Hematopoietic multipotent progenitor cell (in vitro differentiated cells): ENCODE measurements at places on chromosomes 7 and 10.
A peak's percentile ranks its signal among the peaks of the same experiment; 100 is the strongest.

- no peak for DNase-seq
Measured at GRCh38 chr10:75076348-75076747, 35.1 kb upstream of the SAMD8 start.

DNA sequence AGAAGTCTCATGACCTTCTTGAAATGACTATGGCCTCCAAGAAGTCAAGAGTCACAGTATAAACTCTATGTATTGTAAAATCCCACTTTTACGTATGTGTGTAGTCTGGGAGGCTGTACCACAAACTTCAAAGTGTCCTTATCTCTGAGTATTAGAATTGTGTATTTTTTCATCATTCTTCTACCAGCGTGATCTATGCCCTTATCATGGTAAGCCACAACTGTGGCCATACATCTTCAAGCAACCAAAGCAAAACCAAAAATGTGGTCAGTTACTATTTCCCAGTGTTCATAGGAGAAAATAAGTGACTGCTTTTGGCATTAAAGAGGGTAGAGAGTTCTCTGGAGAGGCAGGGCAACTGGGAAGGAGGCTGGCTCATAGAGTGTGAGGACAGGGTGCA, 42.8 kb downstream of the SPOCK2 start:
- no peak for DNase-seq

DNA sequence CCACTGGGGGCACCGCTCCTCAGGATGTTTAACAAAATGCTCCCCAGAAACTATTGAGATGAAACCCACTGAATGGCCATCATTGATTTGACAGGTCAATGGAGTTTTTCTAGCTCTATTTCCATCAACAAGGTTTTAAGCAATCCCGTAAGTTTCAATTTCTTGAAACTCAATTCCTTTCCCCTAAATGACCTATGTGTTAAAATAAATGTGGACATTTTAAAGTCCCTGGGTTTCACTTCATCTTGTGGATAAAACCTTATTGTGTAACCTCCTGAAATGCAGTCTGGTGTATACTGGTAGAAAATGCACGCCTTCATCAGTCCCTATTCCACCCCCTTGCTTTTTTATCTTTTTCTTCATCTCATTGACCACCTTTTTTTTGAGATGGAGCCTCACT, 8.9 kb upstream of the C7orf33 start:
- DNase-seq: no peak

- DNase-seq: peak; percentile 58
Measured at GRCh38 chr7:76155938-76156337, 45.8 kb upstream of the SRRM3 start.

GRCh38 chr10:30742471-30742870, 112.9 kb upstream of the LYZL2 start:
- no peak for DNase-seq

DNA sequence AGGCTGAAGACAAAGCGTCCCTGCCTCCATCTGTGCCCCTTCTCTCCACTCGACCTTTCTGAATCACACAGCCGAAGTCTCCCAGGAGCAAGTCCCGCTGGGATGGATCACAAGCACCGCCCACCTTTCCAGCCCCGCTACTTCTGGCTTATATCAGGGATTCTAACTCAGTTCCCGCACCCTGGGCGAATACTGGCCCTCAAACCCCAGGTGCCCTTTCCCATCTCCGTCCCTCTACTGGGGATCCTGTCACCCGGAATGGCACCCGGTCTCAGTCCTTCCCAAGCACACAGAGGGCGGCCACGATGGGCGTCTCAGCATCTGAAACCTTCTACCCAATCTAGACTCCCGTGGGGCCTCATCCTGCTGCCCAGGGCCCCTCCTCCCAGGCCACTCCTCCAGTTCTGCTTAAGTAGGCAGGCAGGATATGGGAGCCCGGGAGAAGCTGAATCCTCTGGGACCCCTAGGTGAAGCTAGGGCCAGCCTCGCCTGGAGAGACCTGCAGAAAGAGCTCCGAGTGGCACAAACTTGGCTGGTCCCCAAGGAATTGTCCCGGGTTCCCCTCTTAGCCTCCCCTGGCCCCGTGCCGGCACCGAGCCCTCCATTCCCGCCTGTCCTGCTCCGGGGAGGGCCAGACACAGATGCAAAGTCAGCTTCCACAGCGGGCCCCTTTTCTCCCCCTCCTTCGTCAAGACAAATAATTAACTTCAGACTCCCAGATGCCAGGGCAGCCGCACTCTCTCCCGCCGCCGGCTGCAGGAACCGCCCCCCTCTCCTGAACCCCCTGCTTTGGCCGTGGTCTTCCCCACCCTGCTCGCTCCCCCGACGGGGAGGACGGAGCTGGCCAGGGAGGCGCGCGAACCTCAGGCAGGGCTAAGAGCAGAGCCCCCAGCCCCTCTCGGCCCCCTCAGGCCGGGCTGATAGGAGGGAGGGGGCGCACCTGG, 612 bp downstream of the KCP start:
- DNase-seq: no peak

- peak; percentile 62 for DNase-seq
Measured at GRCh38 chr10:79331709-79332108, 15.6 kb upstream of the PPIF start.

DNA sequence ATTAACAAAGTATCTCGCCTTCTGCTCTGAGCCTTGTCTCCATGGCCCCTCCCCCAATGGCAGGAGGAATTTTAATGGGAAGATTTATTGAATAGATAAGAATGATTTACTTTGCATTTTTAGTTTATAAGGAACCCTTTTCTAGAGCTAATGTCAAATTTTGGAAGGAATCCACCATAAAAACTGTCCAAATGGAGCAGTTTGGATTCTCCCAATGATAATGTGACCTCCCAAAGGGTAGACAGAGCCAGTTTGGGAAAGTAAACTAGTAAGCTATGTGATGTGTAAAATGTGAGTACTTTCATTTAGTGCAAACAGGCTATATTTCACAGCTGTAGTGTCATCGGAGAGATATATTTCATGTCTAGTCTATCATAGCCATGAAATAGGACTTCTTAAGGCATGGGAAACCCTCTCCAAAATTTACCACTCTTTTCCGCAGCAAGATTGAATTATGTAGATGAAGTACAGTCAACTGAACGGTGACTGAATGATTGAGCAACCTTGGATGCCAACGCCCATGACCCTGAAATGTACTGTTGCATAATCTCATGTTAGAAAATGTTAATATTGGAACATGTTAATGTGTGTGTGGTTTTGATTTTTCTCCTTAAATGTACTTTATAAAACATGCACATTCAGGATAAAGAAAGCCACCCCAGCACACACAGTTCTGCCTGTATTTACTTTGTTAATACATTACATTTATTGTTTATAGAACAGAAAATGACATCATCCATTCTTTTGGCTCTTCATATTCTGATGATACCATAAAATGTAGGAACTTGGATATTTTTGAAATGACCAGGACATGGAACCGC, 140.6 kb downstream of the NRP1 start:
- no peak for DNase-seq

GRCh38 chr7:87344446-87344845, 1.0 kb upstream of the CROT start:
- DNase-seq: no peak

DNA sequence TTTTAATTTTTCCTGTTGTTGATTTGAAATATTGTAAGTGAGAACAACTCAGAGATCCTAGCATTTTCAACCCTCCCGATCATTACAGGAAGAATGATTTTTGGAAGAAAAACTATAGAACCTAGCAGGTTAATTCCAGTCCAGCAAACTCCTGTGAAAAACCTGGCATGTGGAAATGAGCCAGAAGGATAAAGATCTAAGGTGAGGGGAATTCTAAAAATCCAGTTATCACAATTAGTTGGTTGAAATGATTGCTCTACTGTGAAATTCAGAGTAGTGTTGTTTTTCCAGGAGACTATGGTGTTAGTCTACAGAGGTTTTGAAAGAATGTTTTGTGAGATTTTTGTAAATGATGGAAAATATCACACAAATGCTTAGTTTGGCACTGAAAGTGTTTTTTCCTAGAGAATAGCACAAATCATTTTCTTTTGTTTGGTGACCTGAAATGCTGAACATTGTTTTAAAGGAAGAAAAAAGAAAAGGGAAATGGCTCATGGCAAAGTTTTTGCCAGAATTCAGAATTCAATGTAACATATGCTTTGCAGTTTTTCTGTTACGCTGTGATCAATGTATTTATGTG, 152.4 kb upstream of the SLC26A5 start:
- DNase-seq: no peak

- no peak for DNase-seq
Measured at GRCh38 chr10:44020322-44021111, 364.4 kb downstream of the CXCL12 start.

DNA sequence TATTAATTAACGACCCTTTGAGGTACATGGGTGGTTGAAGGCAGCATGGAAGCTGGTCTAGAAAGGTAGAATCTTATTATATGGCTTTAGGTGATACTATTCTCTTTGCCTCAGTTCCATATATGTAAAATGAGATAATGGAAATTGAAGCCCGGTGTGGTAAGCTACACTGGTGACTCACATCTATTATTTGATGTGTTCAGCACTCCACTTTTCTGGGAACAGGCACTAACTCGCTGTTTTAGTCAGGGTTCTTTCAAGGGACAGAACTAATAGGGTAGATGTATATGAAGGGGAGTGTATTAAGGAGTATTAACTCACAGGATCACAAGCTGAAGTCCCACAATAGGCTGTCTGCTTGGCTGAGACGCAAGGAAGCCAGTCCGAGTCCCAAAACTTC, 4.4 kb upstream of the TRUB1 start:
- no peak for DNase-seq

DNA sequence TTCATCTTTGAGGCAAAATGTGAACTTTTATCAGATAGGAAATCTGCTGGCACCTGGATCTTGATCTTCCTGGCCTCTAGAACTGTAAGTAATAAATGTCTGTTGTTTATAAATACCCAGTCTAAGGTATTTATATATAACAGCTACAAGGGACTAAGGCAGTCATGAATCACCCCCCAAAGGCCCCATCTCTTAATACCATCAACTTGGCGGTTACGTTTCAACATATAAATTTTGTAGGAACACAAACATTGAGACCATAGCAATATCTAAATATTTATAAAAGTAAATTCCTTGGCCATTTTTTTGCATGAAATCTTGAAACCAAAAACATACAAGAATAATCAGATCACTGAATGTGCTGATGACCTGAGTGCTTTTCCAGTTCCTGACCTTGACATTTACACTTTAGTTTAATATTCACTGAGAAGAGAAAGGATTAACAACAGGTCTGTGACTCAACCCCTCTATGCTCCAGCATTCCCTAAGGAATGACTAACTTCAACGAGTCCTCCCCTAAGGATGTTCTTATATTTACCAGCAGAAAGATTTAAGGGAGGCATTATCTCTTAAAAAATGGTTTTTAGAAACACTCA, 1438.5 kb upstream of the CELF2 start:
- no peak for DNase-seq

DNA sequence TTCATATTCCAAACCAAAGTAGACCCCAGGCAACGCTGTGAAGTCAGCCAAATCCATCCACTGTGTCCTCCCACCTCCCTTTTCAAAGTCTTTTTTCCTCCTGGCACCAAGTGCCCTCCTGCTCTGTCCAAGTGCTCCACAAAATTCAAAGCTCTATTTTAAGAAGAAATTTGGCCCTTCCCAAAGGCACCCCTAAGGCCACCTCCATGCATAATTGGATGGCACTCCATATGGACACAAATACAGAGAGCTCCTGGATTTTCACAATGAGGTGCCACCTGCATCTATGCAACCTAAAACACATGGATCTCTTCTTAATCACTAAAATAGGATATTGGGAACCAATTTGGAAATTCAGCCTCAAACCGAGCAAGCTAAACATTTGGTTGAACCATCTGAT, 121.6 kb downstream of the RELN start:
- no peak for DNase-seq

DNA sequence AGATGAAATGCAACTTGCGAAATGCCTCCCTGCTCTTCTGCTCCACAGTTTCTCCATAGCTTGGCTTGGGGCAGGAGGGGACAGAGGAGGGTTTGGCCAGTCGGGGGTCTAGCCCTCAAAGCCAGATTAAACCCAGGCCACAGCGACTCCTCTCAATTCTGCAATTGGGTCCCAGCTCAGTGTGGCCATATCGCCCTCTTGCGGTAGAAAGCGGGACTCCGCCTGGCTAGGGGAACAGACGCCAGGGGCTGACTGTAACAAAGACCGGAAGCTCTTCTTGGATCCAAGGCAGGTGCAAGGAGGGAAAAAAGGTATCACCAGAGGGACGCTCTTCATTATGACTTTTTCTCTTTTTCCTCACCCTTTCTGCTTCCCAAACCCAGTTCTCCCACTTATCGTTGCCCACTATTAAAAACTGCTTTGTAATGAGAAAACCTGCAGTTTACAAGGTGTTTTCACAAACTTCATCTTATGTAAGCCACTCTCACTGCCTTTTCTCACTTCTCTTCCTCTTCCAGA, 36.6 kb upstream of the TNPO3 start:
- DNase-seq: peak; percentile 68

DNA sequence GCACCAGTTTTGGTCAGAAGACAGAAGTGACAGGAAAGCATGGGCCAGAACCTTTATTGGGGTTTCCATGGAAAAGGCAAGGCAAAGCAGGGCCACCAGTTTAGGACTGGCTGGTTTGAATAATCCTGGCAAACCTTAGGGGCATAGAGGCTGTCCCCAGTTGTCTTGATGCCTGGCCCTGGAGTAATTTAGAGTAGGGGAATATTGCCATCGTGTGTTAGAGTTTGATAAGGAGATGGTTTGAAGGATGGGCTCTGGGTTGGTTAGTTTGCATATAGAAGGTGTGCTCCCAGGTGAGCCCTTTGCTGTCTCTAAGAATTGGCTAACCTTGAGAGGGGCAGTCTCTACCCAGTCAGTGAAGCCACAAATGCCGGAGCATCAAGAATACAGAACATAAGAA, 79.6 kb downstream of the ZNF777 start:
- DNase-seq: no peak

GRCh38 chr10:76695069-76695468, 942.5 kb downstream of the KCNMA1 start:
- no peak for DNase-seq

DNA sequence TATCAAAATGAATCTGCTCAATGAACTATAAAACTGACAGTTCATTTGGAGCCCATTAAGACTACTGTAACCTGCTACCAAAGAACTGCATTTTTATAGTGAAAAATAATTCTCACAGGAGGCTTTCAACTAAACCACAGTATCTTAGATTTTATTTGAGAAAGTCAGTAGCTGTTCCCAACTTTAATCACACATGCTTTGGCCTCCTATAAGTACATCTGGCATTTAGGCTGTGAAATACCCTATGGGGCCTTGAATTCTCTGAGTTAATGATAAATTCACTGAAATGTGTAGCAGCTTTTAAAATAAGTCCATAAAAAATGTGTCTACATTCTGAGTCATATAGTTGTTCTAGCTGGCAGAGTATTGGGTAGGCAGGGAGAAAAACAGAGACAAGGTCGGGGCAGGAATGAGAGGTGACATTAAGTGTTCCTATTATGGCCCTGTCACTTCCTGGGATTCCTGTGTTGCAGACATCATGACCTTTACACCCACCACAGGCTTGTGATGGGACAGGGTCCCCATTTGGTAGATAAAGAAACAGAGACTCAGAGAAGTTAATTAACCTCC, 588.8 kb downstream of the REEP3 start:
- no peak for DNase-seq

GRCh38 chr10:98264378-98265065, 3.5 kb downstream of the LOXL4 start:
- DNase-seq: no peak
